Hair follicle dermal papilla cell (primary cell): ENCODE measurements at places on chromosomes 2 and 18. TPM values are rescaled to one million over a fixed set of nuclear protein-coding genes. Genes with fewer than 3 reads are reported as not detected.

Gene SH2D6
- 1.6 TPM in 1 of 2 replicates, not detected in the other for total RNA-seq

Gene SPP2
- total RNA-seq = not detected in 2 replicates

Gene CIAO1
- 90.3 and 110 TPM in 2 replicates for total RNA-seq

Gene AFF3
- total RNA-seq = 4.0 and 11.2 TPM in 2 replicates

Gene ATP6V1C2
- total RNA-seq = not detected in 2 replicates

Gene GRP
- 0.61 TPM in 1 of 2 replicates, not detected in the other for total RNA-seq
